CD4-positive, alpha-beta T cell treated with Interleukin-6 at 100 ng/mL for 8 hours (primary cell): ENCODE measurements at places on chromosomes 16 and 17.
A peak's percentile ranks its signal among the peaks of the same experiment; 100 is the strongest.

DNA sequence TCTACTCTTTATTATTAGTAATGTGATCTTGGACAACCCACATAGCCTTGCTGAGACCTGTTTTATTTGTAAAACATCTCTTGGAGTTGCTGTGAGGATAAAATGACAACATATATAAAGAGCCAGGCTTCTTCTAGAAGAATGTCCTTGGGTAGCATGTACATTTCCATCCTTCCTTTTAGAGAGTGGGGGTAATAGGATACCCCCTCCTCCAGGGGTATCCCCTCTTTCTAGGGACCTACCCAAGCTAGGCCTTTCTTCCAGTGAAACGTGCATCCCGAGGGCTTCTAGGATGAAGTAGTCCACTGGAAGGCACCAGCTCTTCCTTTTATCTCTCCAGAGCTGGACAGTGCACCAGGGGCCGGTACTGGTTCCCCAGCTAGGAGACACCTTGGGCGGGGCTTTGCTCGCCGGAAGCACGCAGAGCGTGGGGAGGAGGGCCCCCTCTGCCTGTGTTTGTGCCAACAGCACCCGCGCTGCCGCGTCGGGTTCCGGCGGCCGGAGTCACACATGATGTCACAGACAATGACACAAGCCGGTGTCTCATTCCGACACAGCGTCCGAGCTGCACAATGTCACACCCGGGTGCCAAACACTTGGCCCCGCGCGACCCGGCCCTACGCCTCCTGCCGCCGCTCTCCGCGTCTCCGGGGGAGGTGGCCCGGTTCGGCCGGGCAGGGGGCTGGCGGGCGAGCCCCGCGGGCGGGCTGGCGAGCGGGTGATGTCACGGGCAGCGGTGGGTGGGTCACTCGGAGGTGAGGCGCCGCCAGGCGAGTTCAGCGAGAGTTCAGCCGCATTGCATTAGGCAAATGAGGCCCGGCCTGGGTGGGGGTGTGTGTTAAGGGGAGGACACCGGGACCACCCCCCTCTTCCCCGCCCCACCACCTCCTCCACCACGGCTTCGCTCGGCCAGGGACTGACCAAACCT, 23.4 kb downstream of the GJD3 start:
- DNase-seq, result peak; percentile 84

- DNase-seq, result no peak
These were observed 60.3 kb downstream of the GRIN2A start for GRCh38 chr16:10121897-10122425.

DNA sequence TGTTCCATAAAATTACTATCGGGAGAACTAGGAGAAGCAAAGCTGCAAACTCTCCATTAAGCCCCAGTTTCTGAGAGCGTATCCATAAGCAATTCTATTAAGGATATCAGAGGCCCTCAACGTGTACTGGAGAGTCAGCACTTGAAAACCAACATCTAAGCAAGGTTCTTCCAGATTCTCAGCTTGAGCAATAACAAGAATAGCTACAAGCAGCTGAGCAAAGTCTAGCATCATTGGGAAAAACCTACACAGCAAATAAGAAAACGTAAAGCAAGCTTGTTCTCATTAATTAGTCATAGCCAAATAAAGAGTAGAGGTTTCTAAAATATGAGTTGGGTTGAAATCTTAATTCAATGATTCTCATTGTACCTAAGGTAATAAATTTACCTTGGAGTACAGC, 26.9 kb upstream of the COX10 start:
- no peak for DNase-seq

- DNase-seq, result no peak
These were observed 5.5 kb downstream of the IGFBP4 start for GRCh38 chr17:40448639-40449261.

GRCh38 chr16:17496891-17497290, 26.1 kb upstream of the XYLT1 start:
- no peak for DNase-seq

- DNase-seq, result no peak
These were observed 5.7 kb downstream of the MED13 start for GRCh38 chr17:62059414-62059813.

DNA sequence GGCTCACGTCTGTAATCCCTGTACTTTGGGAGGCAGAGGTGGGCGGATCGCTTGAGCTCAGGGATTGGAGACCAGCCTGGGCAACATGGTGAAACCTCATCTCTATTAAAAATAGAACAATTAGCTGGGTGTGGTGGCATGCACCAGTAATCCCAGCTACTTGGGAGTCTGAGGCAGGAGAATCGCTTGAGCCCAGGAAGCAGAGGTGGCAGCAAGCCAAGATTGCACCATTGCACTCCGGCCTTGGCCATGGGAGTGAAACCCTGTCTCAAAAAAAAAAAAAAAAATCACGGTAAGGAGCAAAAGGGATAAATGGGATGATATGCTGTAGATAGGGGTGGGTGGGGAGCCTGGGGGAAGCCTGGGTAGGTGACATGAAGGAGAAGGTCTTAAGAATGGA, 20.4 kb upstream of the TMEM98 start:
- DNase-seq, result no peak

DNA sequence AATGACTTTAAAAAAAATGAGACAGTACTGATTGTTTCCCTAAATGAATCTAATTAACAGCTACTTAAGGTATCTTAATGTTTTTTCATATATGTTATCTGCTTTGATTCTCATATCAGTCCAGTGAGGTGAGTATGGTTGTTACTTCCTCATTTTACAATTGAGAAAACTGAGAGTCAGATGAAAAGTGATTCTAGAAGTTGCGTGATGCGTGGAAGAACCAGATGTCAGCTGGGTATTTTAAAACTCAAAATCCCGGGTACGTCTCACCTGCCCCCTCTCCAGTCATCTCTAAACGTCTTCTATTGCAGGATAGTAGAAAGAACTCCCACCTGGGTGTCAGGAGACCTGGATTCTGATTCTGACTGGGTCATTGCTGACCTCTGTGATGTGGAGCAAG, 89.2 kb downstream of the MAP2K6 start:
- no peak for DNase-seq

- DNase-seq, result peak; percentile 25
These were observed 22.7 kb downstream of the USP22 start for GRCh38 chr17:21019976-21020586.

DNA sequence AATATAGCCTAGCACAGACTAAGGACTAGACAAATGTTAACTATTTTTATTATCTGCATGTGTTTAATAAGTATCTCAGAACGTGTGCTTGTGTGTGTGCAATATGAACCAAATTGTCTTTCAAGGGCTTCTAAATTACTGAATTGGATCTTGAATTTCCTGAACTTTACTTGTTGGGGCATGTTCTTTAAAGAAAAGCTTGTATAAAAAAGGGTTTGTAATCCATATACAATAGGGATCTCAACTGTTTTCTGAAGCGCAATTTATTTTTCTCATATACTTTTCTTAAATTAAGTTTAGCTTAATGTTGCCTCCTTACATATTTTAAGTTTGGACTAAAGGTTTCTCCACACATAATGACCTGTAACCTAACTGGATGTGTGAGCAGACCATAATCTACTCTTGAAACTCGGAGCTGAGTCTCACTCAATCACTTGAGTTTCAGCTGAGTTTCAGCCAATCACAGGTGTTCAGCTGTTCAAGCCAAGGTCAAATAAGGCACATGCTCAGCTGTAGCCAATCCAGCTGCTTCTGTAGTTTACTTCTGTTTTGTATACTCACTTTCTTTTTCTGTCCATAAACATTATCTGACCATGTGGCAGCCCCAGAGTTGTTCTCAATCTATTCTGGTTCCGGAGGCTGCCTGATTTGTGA, 72.3 kb downstream of the CDK5R1 start:
- DNase-seq, result no peak

DNA sequence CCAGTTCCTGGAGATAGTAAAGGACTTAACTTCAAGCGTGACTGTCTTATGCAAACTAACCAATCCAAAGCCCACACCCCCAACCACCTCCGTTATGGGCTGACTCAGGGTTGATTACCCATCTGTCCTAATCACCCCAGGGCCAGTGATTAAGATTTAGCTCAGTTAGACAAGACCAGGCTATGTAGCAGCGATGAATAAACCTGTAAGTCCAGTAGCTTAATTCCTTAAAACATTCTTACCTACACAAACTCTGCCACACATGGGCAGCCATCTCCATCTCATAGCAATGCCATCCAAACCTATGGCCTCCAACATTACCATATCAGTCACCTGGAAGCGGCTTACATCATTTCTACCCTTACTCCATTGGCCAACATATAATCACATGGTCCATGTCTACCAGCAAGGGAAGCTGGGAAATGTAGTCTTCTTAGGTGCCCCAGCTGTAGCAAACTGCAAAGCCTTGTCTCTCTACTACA, 266.7 kb downstream of the SHISA9 start:
- no peak for DNase-seq

- no peak for DNase-seq
These were observed 50.6 kb downstream of the HS3ST3B1 start for GRCh38 chr17:14351493-14351892.

GRCh38 chr16:58502217-58502921, 2.4 kb downstream of the NDRG4 start:
- no peak for DNase-seq

DNA sequence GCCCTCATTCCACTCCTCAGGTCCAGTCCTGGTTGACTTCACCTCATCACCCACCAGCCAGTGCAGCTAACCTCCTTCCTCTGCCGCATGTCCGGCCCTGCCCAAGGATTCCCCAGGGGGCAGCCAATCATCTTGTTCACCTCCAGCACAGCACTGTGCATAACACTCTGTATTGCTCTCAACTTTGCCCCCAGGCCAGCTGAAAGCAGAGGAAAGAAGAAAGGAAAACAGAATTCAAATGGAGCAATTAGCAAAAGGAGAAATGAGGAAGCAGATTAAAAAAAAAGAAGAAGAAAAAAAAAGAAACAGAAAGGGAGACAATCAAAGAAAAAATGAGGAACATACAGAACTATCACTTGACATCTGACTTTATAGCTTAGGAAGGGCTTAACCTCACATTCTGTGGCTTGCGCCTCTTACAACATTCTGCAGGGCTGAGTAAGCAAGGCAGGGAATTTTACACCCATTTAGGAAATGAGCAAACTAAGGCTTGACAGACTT, 26.1 kb downstream of the GAS7 start:
- no peak for DNase-seq

GRCh38 chr17:2904135-2904534, 107.9 kb downstream of the RAP1GAP2 start:
- DNase-seq, result no peak

- DNase-seq, result no peak
These were observed 47.8 kb downstream of the ARHGAP27 start for GRCh38 chr17:45384789-45385262.

GRCh38 chr17:63445571-63445953, 544 bp downstream of the CYB561 start:
- peak; percentile 39 for DNase-seq

- DNase-seq, result no peak
These were observed 6.0 kb downstream of the NXPH3 start for GRCh38 chr17:49581648-49581998.

DNA sequence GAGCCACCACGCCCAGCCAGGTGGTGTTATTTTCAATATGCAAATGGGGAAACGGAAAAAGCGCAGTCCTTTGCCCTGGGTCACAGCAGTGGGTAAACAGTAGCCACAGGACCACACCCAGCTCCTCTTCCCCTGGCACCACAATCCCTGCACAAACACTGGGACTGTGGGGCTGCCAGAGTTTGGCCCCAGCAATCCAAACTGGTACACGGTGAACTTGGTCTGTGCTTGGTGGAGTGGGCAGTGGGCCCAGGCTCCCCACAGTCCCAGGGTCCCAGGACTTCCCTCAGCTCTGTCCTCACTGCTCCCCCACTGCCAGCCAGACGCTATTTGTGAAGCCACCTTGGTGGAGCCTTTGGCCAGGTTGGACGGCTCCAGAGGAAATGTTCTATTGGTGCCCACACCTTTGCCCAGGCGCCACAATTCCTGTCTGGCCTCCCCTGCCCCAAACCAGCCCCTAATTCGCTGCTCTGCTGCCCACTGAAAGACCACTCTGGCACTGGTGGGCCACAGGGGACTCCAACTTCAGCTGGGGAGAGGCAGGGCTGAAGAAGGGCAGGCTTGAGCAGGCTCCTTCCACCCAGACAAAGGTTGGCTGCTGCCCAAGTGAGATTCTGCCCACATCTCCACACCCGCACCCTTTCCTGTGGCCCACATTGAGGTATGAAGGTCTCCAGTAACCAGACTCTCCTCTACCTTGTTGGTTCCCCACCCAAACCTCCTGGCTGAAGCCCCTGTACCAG, 2.1 kb downstream of the CHAD start:
- no peak for DNase-seq

DNA sequence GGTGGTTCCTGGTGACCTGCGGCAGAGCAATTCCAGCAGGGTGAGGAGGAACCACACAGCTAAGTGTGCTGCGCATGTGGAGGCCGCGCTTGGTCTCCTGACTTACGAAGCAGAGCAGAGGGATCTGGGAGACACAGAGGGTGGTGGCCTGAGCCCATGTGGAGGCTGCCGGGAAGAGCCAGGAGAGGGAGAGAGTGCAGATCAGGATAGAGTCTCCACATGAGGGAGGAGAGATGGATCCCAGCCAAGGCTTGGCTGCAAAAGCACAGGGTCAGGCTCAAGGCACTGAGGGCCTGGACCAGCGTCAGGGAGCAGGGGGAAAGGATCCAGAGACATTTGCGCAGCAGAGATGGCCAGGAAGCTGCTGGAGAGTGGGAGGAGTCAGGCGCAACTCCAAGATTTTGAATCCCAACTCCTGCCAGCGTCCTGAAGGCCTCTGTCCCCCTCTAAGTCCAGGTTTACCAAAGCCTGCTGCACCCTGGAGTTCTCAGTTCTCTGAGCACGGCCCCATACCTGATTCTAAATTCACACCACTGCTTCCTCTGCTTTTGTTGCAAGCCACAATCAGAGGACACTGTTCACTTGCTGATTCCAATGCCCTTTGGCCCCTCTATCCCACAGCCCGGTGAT, 11.3 kb upstream of the MLLT6 start:
- no peak for DNase-seq

DNA sequence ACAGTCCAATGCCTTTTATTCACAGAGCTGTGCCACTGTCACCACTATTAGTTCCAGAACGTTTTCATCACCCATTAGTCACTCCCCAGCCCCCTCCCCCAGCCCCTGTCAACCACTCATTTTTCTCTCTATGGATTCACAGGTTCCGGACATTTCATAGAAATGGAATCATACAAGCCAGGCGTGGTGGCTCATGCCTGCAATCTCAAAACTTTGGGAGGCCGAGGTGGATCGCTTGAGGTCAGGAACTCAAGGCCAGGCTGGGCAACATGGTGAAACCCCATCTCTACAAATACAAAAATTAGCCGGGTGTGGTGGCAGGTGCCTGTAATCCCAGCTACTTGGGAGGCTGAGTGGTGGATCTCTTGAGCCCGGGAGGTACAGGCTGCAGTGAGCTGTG, 759 bp upstream of the PAM16 start:
- DNase-seq, result no peak

- no peak for DNase-seq
These were observed 8.7 kb upstream of the SLC7A5 start for GRCh38 chr16:87877942-87878507.

DNA sequence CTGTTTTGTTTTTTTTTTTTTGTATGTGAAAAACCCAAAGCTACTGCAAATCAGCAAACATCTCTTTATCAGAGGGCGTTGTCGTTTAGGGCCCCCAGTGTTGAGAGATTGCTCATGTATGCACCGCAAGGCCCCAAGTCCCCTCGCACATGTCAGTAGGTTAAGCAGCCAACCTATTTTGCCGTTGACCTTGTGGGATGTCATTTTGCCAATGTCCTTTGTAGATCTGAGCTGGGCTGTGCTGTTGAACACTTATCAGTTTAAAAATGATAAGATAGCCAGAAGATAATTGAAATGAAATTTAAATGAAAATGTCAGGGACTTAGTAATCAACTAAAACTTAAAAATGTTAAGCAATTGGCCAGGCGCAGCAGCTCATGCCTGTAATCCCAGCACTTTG, 26.2 kb downstream of the ARSG start:
- no peak for DNase-seq
